Left renal cortex interstitium (tissue), 4 donors: ENCODE measurements at places on chromosomes 3 and 15.

- no peak for DNase-seq
Observed at GRCh38 chr3:32440611-32441350, 49.1 kb downstream of the CMTM7 start.

DNA sequence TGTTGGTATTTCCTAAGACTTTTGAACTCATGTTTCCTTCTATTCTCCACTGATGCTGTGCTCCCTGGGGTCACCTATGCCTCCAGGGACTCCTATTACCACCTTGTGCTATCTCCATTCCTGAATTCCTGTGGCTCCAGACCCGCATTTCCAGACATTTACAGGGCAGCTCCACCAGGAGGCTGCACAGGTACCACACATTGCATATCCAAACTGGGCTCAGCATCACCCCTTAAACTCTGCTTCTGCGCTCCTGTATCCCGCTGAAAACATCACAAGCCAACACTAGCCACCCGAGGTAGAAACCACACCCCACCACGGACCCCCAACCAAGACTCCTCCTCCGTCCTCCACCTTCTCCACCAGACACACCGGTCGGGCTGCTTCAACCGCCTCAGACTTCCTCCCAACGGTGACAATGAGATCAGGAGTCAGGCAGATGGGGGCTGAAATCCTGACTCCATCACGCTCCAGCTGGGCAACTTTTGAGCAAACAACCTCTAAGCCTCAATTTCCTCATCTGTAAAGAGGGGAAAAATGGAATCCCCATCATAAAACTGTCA is 10.4 kb downstream of the TNK2 start:
- no peak for DNase-seq

DNA sequence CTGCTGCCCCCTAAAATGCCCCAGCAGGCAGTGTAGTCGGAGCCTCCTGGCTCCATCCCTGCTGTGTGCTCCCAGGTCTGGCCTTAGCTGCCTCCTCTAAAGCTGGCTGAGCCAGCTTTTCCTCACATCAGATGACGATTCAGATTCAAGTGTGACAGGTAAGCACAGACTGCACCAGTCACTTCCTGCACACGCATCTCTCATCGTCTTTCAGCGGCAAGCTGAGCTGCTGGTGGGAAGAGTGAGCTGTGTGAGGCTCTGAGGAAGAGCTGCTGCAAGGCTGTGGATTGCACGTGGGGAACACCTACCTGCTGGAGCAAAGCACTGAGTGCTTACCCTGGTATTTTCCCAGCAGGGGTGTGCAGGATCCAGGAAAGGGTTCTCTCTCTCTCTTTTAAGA is 88.4 kb upstream of the RPL32 start:
- DNase-seq, result no peak

DNA sequence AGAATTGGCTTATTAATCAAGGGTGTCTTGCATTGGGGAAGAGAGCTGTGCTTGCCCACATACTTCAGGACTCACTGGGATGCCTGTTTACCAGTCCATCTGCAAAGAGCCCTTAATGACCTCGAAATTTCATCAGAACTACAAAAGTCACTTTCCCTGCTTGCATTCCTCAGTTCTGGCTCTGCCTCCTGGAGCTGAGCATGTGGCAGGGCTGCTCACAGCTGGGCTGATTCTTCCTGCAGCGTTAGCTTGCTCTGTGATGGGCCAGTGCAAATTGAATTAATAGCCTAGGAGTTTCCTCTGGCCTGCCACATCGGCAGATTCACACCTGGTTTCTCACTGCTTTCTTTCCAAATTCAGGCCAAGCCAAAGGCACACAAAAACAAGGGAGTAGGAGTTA is 108.9 kb downstream of the DUT start:
- DNase-seq, result no peak

GRCh38 chr3:9499455-9500107 is 54.0 kb downstream of the LHFPL4 start:
- no peak for DNase-seq

DNA sequence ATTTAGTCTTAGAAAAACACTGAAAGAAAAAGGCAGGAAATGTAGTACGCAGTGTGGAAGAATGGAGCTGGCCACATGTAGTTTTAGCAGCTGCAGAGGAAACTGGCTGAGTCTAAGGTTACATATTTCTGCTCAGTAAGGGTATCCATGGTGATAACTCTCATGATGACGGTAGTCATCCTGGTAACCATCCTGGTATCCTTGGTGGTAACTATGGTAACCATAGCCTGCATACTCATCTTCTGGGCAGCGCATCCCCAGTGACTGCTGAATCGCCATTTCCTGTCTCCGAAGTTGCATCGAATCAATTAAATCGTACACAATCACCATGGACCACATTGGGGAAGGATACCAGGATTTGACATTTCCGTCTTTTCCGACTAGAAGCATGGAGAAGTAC is 35.7 kb downstream of the CCDC80 start:
- DNase-seq, result no peak

GRCh38 chr15:62765916-62766315 is 276.6 kb upstream of the TPM1 start:
- no peak for DNase-seq

GRCh38 chr15:38186507-38186906 is 66.1 kb upstream of the SPRED1 start:
- DNase-seq, result no peak

DNA sequence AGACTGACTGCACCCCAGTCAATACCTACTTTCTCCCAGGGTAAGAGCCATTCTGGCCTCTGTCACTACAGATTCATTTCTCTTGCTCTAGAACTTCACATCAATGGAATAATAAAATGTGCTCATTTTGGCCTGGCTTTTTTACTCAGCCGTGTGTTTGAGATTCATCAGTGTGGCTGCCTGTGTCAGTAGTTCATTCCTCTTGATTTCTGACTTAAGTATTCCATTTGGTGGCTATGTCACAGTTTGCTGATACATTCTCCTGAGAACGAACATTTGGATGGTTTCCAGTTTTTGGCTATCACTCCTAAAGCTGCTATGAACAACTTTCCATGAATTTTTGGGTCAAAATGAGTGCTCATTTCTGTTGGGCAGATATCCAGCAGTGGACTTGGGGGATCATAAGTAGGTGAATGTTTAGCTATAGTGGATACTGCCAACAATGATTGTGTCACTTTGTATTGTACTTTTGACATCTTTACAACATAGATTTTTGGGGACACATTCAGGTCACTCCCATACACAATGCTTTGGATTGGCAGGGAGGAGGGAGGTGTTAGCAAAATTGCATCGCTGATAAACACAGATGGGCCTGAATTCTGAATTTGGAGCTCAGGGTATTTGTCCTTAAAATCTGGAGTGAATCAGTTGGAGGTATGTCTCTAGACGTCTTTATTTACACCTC is 19.8 kb upstream of the FAM107A start:
- no peak for DNase-seq

- no peak for DNase-seq
Observed at GRCh38 chr3:138494607-138494929, 60.2 kb downstream of the ESYT3 start.

GRCh38 chr3:100963041-100963440 is 30.2 kb downstream of the ABI3BP start:
- no peak for DNase-seq

- DNase-seq, result no peak
Observed at GRCh38 chr15:64447536-64448315, 12.7 kb upstream of the ZNF609 start.

- no peak for DNase-seq
Observed at GRCh38 chr15:32909431-32909830, 191.6 kb downstream of the GREM1 start.
